Ammon's horn (tissue), 1 donor: ENCODE measurements at places on chromosomes 11 and 22.

DNA sequence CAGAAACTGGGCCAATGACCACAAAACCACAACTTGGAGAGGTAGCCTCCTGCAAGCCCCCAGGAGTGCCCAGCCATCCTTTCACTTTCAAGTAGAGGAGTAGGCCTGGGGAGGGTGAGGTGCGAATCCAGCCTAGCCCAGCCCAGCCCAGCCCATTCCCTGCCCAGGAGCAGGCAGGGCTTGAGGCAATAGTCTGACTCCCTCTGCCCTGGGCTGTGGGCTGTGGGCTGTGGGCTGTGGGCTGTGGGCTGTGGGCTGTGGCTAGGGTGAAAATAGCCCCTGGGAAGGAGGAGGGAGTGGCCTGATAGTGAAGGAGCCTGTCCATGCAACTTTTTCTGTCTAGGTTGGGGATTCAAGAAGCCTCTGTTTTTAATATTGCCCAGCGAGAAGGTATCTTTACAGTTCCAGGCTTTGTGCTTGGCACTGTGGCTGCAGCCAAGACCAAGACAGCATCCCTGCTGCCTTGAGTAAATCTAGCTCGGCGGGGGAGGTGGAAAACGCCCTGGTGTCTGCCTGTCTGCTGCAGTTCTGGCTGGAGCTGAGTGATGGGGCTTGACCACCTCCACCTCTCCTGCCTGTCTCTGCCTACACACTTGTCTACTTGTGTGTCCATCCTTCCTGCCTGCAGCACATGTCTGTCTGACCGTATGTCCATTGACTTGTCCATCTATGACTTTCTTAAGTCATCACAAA lies 40.7 kb downstream of the LMO1 start:
- no peak for DNase-seq

DNA sequence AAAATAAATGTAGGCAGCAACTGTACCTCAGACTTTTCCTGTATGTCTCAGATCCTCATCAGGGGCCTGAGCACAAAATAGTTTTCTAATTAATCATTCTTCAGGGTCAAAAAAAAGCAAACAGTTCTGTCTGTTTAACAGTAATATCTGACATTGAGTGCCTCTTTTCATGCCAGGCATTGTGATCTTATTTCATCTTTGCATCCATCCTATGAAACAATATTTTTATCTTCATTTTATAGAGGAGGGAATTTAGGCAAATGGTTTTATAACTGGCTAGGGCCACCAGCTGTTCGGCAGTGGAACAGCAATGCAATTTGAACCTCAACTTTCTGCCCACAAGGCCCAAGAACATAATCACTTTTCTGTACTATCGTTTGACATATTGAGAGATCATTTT lies 145.6 kb downstream of the WNT7B start:
- DNase-seq = no peak

DNA sequence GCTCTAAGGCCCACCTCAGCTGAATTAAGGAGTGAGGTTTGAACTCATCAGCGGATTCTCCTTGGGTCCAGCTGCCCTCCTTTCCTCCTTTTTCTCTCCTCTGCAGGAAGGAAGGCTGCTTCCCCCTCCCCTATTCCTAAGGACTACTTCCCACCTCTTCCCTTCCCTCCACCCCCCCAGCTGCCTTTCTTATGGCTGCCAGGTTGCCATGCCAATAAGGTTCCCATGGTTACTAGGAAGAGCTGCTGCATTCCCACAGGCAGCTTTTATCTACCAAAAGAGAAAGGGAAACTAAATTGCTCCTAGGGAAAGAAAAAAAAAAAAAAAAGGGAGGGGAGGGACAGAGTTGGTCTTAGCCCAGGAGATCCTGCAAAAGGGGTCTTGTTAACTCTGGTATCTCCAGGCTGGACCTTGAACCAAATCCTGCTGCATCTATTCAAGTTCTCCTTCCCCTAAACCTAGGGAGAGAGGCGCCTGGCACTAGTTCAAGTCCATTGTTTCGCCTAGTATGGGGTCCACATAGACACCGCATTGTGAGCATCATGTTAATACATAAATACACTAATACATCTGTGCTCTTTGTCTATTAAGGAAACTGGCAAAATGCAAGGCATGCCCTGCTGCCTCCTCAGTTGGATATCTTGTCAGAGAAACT lies 21.2 kb upstream of the FEZ1 start:
- DNase-seq = peak; percentile 90

GRCh38 chr11:30921811-30922210 lies 335.7 kb upstream of the MPPED2 start:
- DNase-seq = no peak

- no peak for DNase-seq
Measured at GRCh38 chr11:131371791-131372104, 1.3 kb downstream of the NTM start.

GRCh38 chr11:22656130-22656529 lies 10.3 kb upstream of the GAS2 start:
- no peak for DNase-seq

DNA sequence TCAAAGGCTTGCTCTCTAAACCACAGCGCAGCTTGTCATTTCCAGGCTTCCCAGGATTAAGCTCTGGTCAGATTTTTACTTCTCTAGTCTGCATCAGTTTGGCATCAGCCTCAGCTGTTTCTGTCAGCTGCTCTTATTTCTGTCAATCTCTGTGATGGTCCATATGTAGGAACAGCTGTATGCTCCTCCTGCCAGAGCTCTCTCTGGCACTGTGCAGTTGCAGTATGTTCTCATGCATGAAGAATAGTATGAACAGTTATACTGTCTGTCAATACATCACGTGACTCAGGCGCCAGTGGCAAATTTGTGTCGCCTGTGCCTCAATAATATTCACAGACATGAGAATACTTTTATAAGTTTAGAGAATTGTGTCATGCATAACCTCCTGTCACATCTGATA lies 6.7 kb downstream of the OR6M1 start:
- DNase-seq = peak; percentile 3

DNA sequence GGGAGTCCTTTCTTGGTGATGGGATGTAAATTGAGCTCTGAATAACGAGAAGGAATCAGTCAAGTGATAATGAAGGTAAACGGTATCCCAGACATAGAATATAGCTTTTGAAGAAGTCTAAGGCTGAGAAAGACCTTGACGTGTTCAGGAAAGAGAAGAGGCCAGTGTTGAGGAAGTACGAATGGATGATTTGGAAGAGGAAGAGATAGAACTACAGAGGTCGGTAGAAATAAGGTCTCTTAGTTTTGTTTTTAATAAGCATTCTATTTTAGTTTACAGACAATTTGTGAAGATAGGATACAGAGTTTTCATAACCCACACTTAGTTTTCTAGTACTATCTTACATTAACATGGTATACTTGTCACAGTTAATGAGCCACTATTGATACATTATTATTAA lies 1598.1 kb downstream of the FAM181B start:
- DNase-seq = no peak

DNA sequence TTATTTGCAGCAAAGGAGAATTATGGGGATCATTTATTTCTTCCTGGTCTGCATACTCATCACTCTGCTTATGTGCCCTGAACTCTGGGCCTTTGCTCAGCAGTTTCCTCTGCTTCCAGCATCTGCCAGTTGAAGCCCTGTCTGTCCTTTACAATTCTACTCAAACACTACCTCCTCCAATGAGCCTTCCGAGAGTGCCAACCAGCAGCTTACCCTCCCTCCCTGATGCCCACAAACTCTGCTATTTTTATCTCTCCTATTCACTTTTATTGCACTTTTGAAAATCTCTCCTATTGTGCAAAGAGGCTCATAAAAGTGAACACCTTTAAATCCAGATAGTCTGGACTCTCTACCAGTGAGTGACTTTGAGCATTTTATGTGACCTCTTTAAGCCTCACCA lies 3.6 kb upstream of the ME3 start:
- DNase-seq = no peak

DNA sequence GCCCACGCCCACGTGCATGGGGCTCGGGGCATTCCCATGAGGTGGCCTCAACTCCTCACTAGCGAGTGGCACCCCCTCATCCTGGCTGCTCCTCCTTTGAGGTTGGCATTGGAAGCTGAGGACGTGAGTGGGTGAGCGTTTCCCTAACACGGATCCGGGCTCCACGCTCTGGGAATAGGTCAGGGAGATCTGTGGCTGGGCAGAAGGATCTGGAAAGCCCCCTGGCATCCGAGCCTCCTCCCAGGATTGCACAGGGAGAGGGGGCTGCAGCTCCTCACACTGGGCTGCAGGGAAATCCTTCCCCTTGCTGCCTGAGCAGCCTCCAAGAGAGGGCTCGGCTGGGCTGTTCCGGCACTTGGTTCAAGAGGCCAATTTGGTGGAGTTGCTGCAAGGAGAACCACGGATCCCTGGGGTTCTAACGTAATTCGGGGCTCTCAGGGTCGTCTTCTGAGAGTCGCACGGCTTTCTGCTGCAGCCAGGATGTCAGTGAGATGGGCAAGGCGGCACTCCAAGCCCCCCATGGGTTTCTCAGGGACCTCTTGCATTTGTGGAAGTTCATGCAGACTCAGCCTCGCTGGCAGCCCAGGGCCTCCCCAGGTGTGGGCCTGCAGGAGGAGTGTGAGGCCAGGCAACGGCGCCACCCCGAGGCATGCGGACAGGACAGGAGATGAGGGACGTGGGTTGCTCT lies 1119.0 kb downstream of the BRD1 start:
- no peak for DNase-seq

DNA sequence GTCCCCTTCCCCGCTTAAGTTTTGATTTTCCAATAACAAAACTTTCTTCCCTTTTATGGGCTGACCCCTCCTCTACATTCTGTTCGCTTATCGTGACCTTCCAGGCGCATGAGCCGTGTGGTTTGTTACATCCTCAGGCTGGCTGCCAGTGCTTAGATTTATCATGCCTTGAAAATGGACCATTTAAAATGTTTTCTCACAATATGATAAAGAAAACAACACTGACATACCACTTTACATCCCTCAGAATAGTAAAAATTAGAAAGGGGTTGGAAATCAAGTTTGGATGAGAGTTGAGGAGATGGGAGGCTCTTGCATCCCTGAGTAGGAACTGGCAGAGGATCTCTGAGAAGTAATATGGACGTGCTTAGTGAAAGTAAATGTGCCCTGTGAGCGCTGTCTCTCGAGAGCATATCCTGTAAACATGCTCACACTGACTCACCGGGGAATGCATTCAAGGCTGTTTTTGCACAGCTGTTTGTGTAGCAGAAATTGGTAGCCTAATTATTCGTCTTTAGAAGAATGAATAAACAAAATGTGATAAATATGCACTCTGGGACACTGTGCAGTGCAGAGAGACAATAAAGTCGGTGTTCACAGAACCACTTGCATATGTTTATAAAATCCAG lies 17.1 kb upstream of the TOLLIP start:
- no peak for DNase-seq

DNA sequence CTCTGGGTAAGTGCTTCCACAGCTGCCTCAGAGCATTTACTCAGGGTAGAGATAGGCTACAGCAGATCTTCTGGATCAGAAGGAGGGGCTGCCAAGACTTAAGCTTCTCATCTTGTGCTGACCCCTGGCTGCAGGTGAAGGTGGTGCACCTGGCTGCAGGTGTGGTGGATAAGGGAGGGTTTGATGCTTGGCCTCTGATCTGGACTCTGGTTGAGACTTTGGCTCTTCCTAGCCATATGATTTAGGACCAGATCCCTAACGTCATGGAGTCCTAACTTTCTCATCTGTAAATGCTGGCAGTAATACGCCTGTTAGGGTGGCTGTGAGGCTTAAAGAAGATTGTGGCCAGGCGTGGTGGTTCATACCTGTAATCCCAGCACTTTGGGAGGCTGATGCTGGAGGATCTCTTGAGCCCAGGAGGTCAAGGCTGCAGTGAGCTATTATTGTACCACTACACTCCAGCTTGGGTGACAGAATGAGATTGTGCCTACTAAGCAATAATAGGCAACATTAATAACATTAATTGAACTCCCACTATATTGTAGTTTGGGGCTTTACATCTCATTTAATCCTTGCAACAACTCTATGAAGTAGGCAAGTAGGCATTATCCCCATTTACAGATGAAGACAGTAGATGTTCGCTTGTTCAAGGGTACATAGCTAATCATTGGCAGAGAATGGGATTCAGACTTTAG lies 10.7 kb downstream of the DTX4 start:
- no peak for DNase-seq

DNA sequence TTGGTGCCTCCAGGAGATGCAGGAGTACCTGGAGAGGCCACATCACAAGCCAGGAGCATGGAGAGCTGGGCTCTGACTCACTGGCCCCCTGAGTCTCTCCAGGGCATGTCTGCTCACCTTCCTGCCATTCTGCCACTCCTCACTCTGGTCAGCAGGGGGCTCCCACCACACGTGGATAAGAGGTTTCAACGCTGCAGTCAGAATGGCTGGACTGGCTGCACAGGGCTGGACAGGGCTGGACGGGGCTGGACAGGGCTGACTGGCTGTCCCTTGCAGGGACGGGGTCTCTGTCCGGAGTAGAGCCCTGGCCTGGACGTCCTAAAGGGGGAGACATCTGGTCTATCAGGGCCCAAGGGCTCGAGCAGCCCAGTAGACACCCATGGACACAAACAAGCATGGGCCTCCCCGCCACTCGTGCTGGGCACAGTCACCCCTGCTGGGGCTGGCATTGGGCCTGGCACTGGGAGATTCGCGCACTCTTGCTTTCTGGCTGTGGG lies 34.6 kb downstream of the CYTH4 start:
- DNase-seq = peak; percentile 88
